ENCODE measurements at places on chromosomes 5 and 9. TPM values are rescaled to one million over a fixed set of nuclear protein-coding genes. Genes with fewer than 3 reads are reported as not detected.

The ROPN1L gene
- total RNA-seq = 0.18 TPM

The ARSI gene
- not detected for total RNA-seq

The IL31RA gene
- 0.89 TPM for total RNA-seq

The FOXD4L3 gene
- 0.18 TPM for total RNA-seq

DNA sequence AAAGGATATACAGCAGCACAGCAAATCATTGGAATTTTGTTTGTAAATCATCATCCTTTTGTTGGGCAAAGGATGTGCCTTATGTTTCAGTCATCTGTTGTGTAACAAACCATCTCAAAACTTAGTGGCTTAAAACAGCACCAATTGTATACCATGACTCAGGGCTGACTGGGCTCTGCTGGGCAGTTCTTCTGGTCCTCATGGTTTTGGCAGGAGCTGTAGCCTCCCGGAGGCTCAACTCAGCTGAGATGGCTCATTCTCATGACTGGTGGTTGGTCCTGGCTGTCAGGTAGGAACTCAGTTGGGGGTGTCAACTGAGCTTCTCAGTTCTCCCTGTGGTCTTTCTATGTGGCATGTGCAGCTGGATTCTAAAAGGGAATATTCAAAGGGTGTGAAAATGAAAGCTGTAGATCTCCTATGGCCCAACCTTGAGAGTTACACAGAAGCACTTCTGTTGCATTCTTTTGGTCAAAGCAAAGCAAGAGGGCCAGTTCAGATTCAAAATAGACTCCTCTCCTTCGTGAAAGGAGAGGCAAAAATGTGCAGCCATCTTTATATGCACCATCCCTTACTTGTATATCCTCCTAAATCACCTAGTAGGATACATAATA is 39.1 kb upstream of the CPEB4 start:
- no peak for DNase-seq

DNA sequence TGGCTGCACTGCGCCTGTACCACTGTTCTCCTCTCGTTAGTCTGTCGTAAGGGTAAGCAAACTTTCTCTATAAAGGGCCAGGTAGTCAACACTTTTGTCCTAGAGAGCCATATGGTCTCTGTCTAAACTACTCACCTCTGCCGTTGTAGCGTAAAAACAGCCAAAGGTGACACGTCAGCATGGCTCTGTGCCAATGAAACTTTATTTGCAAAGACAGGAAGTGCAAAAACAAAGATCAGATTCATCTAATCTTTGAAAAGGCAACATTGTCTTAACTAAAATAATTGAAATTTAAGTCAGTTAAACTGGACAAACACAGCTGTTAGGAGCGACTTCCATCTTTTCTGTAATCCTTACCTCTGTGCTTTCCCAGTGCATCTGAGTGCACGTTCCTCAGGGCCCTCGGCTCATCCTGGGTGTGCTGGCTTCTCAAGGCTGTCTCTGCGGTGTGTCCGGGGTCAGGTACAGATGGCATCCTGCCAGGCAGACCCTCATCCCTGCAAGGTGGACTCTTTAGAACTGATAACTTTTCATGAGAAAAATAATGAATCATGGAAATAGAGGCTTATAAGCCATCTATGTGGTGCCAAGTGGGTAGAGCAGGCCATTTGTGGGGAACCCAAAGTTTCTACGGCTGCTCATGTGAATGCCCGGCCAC is 35.2 kb upstream of the IRX4 start:
- DNase-seq = no peak

DNA sequence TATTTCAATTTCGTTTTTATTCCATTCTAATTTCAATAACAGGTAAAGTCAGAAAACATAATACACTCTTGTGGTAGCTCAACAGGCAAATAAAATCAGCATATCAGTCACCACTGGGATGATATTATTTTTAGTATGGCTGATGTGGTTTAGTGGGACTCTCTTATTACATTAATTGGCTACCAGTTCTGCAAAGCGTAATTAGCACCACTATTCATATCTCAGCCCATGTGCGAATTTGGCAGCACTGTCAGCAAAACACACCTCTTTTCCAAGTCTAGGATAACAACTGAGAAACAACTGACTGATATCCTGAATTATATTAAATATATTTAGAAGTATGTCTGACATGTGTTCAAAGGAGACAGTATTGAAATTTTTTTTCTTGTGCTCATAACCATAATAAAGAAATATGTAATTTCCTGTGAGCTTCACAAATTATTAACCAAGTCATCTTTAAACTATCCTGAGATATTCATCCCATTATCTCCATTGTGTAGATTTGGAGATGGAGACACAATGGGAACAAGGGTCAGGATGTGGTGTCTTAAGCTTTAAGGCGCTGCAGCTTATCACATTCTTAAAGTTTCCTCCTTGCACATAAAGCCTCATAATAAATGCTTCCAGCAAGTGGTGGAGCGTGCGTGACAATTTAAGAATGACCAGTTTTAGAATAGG is 212.4 kb downstream of the TLE1 start:
- DNase-seq = no peak

- no peak for DNase-seq
Measured at GRCh38 chr5:133222979-133223378, 171.2 kb downstream of the HSPA4 start.

DNA sequence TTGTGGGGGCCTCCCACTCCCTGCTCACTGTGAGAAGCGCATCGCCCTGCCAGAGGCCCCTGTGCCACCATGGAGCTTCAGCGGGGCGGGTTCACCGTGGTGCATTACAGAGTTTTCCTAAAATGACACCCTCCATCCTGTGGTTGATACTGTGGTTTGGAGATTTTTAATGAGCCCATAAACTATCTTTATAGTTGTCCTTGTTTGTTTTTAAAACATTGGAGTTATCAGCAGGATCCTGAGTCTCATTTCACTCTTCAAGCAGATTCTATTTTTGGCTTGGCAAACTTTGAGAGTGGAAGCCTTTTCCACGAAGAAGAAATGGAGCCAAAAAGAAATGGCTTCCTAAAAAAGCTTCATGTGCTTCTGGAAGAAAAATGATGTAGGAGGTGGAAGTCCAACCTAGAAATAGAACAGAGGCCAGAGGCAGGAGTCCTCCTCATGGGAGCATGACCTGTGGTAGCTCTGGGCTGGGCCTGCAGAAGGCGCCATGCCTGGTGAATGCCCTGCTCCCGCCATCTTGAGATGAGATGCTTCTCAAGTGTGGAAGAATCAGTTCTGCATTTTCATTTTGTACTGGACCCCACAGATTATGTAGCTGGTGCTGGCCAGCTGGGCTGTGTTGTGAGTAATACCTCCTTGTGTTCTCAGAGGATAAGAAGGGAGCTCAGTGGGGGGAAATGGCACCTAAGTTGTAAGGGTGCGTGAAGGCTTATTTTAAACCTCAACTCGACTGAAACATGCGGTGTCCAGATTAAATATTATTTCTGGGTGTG is 79.0 kb upstream of the RAI14 start:
- DNase-seq = no peak

GRCh38 chr5:162268694-162269481 is 201.3 kb downstream of the GABRG2 start:
- no peak for DNase-seq

- no peak for DNase-seq
Measured at GRCh38 chr5:9655641-9656040, 25.5 kb upstream of the TAS2R1 start.

DNA sequence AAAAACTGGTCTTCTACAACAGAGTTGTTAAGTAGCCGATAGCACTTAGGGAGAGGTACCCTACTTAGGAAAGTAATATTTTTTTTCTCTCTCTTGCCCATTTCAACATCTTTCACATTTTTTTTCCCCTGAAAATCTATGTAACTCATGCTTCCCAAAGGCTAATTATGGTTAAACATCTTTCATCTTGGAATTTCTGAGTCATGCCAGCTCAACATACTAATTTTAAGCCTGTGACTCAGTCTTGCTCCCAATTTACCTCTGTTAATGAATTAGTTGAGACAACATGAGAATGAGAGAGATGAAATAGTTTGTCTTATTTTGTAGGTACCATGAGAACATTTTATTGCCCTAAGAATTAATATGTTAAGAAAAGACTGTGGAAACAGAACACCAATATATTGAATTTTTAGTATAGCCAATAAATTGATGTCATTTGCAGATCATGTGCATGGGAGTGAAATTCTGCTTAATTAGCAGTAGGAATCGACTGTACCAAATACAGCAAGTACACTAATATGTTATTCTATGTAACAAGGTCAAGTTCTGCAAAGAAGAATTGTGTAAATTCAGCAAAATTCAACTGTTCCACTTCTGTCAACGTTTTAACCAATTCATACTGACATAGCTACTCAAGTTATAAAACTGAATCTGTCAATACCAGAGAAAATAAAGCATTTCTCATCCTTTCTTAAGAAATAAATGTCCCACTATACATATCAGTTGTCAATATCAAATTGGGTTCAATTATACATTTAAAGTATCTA is 550.0 kb downstream of the PTPRD start:
- no peak for DNase-seq

DNA sequence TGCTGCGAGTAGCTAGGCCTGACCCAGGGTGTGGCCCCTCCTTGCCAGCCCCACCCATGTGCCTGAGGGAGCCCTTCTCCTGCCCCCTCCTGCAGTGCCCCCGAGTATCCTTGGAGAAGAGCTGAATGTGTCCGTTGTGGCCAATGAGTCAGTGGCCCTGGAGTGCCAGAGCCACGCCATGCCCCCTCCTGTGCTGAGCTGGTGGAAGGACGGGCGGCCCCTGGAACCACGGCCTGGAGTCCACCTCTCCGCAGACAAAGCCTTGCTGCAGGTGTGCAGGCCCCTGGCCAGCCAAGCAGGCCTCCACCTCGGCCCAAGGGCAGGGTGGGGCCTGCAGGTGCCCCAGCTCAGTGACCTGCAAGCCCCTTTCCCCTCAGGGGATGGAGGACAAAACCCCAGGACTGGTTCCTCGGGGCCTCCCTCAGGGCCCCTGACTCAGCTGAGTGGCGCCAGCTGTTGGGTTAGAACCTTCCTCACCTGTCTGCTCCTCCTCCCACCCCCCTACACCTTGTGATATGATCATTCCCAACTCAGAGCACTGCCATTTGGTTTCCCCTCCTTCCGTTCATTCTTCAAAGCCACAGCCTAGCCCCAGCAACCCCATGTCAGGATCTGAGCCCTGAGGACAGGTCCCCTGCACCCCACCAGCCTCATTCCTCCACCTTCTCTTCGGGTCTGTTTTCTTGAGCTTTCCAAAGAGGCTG is 80.0 kb upstream of the ASS1 start:
- DNase-seq = no peak

DNA sequence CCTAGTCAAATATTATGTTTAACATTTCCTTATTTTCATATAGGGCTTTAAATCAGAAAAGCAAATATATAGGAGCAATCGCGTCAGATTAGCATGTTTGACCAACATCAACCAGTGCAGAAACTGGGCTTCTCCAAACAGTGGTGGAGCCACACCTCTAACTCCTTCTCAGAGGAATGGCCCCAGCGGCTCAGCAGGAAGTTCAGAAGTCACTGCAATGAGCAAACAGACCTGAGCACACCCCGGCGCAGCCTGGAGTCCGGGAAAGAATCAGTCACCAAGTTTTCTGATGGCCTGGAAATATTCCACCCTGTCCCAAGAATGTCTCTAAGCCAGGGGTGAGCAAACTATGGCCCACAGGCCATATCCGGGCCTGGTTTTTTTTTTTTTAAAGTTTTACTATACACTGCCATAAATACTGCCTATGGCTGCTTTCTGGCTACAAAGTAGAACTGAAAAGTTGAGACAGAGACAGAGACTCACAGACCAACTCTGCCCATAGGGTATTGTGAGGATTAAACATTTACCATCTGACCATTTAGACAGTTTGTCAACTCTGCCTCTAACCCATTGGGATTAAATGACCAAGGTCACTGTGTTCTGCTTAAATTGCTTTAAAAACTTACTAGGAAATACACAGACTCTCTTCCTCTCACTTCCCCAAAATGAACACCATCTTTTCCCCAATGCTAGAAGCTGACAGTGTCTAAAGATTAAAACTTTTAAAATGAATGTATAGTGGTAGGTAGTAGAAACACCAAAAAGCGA is 5.4 kb downstream of the GOLM1 start:
- DNase-seq = no peak

DNA sequence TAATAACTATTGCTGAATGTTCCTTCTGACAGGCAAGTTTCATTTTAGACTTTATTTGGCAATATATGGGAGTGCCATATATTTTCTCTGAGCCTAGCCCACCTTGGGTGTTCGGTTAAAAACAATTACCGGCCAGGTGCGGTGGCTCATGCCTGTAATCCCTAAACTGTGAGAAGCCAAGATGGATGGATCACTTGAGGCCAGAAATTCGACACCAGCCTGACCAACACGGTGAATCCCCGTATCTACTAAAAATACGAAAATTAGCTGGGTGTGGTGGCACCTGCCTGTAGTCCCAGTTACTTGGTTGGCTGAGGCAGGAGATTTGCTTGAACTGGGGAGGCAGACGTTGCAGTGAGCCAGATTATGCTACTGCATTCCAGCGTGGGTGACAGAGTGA is 47.9 kb downstream of the TNFSF15 start:
- DNase-seq = no peak

- DNase-seq = peak; percentile 47
Measured at GRCh38 chr5:135239453-135240282, 159.4 kb downstream of the MACROH2A1 start.

DNA sequence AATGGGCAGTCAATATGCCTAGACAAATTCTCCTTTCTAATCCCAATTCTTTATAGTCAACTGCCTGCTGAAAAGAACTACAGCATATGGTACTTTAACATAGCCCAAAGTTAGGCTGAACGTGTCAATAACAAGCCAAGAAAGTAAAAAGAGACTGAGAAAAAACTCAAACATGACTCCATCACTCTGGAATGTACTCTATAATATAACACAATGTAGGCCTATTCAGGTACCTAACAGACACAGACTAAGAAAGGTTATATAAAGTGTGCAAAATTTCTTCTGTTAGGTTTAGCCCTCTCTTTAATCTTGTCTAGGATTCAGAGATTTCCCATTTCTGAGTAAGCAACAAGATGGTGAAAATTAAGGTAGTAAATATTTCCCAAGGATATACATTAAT is 209.7 kb upstream of the PRR16 start:
- no peak for DNase-seq

DNA sequence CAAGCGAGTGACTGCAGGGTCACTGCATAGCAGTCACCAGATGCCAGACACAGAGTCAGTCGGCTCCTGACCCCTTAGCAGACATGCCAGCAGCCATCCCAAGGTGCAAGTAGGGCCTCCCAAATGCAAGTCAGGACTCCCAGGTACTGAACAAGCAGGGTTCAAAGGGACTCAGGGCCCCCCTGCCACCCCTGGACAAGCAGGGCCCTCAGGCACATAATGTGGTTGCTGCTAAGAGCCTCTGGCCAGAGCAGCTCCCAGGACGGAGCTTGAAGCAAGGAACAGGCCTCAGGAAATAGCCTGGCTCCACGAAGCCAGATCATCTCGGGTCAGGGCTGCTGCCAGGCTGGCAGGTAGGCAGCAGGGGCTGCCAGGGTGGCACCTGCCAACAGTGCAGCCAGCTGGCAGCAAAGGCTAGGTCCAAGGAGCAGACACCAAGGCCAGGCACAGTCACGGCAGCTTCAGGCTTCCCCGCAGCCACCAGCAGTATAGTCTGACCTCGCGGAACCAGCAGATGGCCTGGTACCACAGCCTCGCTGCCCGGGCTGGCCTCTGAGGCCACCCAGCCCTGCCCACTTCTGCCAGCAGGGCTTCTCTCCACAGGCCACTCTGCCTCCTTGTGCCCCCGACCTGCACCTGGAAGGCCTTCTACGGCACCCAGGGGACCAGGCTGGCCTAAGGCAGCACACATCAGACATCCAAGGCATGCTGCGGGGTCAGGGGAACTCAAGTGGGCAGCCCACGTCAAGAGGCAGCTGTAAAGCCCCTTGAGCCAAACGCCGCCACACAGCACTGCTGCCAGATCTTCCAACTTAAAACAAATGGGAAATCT is 7.4 kb downstream of the EEIG1 start:
- DNase-seq = peak; percentile 8

- DNase-seq = no peak
Measured at GRCh38 chr5:55222985-55223811, 3.9 kb downstream of the MCIDAS start.

Data from activated naive CD4-positive, alpha-beta T cell treated with anti-CD3 and anti-CD28 coated beads, Interleukin-2, amount 50 U/mL, for 72 hours (primary cell).